ENCODE measurements at places on chromosomes 5 and 9.

GRCh38 chr5:172093965-172094364, 87.5 kb upstream of the FBXW11 start:
- DNase-seq = no peak

- DNase-seq = no peak
Measured at GRCh38 chr9:33120620-33121019, 44.1 kb upstream of the SMU1 start.

DNA sequence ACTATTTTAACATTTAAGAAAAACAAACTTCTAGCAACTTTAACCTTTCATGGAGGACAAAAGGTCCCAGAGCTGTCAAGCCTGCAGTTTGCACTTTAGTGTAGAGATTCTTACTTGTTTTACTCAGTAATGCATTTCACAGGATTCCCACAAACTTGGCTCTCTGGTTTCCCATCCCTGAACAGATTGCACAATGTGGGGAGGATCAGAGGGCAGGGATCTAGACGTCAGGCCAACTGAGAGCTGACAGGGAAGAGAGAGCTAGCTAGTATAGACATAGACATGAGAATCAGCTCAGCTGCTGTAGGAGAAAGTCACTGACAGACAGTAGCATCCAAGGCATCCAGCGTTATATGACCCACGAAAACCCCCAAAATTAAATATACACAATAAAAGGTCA, 20.9 kb upstream of the BNIP1 start:
- no peak for DNase-seq

DNA sequence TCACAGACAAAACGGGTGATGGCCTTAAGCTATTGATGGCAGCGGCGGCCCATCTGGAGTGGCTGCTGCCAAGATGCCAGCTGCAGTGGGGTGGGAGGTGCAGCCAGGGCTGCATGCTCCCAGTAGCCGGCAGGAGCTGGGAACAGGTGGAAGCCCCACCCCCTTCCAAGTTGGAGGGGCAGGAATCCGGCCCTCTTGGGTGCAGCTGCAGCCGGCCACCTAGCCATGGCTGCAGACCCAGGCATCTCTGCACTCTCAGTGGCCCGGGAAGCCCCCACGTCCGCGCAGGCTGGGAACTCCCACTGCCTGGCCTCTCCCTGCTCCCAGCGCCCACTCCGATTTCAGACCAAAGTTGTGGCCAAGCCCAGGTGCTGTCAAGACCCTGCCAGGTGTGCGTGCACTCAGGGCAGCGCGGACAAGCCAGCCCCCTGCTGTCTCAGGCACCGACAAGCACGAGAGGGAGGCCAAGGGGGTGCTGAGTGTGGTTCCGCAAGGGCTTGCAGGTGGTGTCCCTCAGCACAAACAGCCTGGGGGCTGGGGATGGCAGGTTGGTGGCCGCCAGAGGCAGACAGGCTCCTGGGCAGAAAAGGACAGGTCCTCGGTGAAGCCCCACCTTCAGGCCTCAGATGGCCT, 115.1 kb upstream of the TSLP start:
- no peak for DNase-seq

DNA sequence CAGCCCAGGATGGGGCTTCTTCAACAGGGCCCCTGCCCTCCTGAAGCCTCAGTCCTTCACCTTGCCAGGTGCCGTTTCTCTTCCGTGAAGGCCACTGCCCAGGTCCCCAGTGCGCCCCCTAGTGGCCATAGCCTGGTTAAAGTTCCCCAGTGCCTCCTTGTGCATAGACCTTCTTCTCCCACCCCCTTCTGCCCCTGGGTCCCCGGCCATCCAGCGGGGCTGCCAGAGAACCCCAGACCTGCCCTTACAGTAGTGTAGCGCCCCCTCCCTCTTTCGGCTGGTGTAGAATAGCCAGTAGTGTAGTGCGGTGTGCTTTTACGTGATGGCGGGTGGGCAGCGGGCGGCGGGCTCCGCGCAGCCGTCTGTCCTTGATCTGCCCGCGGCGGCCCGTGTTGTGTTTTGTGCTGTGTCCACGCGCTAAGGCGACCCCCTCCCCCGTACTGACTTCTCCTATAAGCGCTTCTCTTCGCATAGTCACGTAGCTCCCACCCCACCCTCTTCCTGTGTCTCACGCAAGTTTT, 23.6 kb downstream of the PCDHGC5 start:
- peak; percentile 80 for DNase-seq

- DNase-seq = no peak
Measured at GRCh38 chr9:98978231-98978681, 34.5 kb downstream of the COL15A1 start.

- DNase-seq = no peak
Measured at GRCh38 chr5:149227168-149227826, 44.4 kb upstream of the AFAP1L1 start.

- DNase-seq = no peak
Measured at GRCh38 chr9:3415906-3416305, 109.9 kb downstream of the RFX3 start.

- no peak for DNase-seq
Measured at GRCh38 chr9:27402626-27403025, 105.7 kb upstream of the EQTN start.

- no peak for DNase-seq
Measured at GRCh38 chr5:67660149-67660548, 463.6 kb upstream of the CD180 start.

GRCh38 chr9:24464319-24464951, 81.3 kb downstream of the IZUMO3 start:
- DNase-seq = no peak

GRCh38 chr5:62592558-62592957, 13.9 kb downstream of the LRRC70 start:
- DNase-seq = no peak

DNA sequence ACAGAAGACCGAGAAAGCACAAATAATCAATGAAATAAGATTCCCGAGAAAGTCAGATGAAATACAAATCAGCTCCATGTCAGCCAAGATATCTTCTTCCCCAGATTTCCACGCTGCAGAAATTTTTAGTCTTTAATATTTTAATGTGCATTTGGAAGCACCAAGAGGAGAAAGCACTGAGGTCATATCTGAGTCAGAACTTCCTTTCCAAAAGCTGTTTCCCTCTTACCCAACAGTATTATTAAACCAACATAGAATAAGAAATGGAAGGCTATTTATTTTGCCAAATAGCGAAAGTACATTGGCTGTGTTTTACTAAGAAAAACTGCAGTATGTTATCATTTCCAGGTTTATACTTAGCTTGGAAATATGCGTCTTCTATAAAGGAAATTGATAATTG, 772.1 kb upstream of the CDH9 start:
- no peak for DNase-seq

DNA sequence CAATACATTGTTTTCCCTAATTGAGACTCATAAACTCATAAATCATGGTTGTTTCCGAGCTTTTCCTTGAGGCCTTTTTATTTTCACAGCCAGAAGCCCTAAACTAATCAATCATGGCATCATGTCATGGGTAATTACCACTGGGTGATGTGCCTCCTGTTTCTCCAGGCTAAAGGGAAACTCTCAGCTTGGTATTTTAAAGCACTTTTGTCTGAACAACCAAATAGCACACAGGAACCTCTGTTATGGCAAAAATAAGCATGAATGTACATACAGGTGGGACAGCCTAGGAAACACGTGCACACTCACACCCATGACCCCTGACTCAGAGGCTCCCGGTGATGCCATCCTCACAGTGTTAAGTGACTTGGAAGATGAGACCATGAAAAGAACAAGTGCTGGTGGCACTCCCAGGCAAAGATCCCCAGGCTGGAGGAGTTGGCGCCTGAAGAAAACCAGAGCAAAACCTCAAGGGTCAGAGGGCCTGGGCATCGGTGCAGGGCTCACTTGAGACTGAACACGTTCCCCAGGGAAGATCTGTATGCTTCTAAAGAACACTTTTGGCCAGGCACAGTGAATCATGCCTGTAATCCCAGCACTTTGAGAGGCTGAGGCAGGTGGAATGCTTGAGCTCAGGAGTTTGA, 154.3 kb downstream of the ROR2 start:
- DNase-seq = no peak

GRCh38 chr5:158270996-158271554, 412.1 kb upstream of the CLINT1 start:
- no peak for DNase-seq

DNA sequence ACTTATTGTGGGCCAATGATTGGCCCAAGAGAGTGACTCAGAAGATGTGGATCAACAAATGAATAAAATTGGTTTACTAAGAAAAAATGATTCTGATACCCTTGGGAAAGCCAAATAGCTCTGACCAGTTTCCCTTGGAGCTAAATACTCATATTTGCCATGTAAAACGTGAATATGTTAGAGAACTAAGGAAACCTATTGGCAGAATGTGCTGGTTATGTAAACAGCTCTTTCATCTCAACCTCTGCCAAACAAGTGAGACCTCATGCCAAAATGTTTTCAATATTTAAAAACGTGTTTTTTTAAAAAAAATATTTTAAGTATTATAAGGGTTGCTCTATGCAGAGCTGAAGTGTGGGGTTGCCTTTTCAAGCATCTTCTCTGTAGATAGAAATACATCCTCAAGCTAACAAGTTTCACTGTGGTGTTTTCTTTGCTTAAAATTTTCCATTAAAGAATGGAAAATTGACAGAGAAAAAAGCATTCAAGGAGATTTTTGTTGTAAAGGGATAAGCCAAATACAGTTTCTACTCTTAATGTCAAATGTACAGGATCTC, 186.9 kb upstream of the TUT7 start:
- no peak for DNase-seq

GRCh38 chr5:33734537-33734936, 157.3 kb downstream of the ADAMTS12 start:
- DNase-seq = no peak

DNA sequence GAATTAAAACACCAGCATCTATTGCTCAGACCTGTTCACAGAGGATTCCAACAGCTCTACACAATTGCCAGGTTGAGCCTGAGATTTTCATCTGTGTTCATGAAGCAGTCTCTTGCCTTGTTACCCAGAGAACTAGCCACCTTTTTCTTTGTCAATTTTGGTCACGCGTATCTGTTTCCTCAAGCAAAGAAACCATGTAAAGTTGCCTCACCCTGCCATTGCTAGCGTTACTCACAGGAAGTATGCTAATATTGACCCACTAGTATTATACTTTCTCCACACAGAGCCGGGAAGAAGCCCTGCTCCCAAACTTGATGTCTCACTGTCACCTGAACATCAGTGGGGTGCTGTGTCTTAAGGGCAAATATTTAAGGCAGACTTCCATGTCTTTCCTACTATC, 168.5 kb downstream of the PLPPR1 start:
- DNase-seq = no peak

- DNase-seq = no peak
Measured at GRCh38 chr5:91283899-91284298, 99.2 kb downstream of the ARRDC3 start.

DNA sequence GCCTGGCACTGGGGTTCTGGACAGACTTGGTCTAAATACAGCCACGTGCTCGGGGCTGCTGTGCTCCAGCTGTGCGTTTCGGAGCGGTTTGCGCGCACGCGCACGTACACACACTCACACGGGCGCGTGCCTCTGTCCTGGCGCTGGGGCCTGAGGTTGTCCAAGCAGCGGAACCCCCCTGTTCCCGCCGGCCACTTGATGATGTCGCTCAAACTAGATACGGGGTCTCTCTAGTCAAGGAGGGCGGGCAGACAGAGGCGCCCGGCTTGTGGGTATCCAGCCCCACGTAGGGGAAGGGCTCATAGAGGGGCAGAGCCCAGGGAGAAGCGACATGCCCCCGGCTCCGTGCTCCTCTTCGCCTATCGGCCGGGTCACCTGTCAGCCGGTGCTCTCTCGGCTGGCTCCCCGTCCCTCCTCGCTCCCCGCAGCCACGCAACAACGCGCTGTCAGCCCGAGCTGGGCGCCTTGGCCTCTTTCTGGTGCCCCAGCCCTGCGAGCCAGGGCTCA, 8.9 kb downstream of the NR2F1-AS1 start:
- DNase-seq = no peak

DNA sequence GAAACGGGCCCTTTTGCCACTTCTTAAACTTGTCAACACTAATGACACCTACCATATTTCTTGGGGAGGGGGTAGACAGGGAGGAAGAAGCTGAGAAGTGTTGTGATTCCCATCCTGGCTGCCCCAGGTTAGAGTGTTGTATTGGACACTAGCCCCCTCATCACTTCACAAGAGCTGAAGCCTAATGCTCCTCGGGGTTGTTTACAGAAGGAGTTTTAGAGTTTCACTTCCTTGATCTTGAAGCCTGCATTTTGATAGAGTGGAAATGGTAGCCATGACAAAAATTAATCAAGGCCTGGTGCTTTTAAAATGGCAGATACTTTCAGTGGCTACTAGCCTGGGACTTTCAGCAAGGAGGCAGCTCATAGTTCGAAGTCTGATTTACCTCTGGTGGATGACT, 11.0 kb upstream of the FAM120AOS start:
- no peak for DNase-seq

DNA sequence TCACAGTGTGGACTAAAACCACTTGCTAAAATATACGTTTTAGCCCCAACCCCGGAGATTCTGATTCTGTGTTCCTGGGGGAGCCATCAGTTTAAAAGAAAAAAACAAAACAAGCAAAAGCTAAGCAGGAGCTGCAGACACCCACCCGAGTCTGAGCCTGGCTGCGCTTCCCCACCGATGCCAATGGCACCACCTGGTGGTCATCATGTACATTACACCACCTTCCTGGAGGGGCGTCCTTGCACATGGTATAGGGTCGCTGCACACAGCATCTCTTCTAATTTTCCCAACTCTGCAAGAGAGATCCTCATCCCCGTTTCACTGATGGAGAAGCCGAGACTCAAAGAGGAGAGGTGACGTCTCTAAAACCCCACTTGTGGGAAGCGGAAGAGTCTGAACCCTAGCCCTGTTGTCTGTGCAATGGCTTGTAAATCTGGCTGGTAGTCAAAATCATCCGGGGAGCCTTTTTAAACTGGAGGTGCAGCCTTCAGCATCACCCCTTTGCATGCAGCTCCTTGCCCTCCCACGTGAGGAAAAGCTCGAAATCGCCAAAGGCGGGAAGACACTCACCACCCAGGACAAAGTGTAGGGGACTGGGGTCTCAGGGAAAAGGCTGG, 23.1 kb upstream of the CNOT6 start:
- DNase-seq = peak; percentile 6

- DNase-seq = no peak
Measured at GRCh38 chr5:123538670-123539459, 26.9 kb downstream of the CSNK1G3 start.

DNA sequence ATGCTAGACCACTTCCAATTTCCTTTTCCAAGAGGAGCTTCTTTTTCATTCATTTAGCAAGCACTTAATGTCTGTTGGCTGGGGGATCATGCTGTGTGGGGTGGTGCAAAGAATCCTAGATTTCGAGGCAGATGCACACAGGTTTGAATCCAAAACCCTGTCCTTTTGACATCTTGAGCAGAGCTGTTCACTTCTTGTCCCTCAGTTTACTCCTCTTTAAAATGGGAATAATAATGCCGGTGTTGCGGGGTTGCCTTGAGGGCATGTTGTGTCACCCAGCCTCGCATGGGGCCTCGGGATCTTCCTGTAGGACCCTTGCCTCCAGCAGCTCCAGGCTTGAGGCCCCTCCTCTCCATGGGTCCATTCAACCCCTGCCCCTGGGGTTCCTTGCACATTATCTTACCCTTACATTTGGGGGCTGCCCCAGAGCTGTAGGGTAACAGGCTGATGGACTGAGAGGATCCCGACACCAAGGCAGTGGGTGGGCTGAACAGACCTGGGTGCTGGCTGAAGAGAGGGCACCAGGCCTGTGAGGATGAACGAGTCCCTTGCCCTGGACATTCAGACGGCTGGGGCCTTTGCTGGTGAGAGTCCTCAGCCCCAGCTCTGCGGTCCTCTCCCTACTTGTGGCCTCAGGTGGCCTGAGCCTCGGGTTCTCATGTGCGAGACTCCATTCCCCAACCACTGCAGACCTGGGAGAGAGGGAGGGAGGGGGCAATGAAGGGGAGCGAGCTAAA, 145.8 kb downstream of the BARX1 start:
- DNase-seq = no peak

Measured in stimulated activated CD8-positive, alpha-beta memory T cell treated with anti-CD3 and anti-CD28 coated beads, Interleukin-15, amount 100 ng/mL, for 24 hours (primary cell).